ENCODE measurements at places on chromosomes 13 and 19.

GRCh38 chr19:41821003-41821735 is 23.3 kb downstream of the LYPD4 start:
- no peak for DNase-seq

- no peak for DNase-seq
Measured at GRCh38 chr13:110318920-110319319, 11.8 kb downstream of the COL4A2 start.

GRCh38 chr19:49469828-49470614 is 4.0 kb upstream of the FLT3LG start:
- DNase-seq = no peak

GRCh38 chr13:80469853-80470381 is 129.0 kb upstream of the SPRY2 start:
- no peak for DNase-seq

DNA sequence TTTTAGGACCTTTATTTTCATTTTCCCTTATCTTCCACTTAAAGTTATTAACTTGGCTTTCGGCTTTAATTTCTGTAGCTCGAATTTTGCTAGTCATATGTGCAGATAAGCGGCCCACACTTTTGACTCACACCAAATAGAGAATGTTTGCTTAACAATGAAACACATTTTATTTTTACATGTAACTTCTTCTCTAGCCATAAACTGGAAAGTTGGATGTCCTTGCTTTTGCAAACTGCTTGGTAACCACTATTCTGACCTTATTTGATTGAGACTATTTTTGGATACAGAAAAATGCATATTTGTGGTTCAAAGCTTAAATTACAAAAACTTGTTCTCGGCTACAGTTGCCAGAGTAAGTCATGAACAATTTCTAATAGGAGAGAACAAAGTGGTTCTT is 600.0 kb downstream of the KCTD12 start:
- DNase-seq = no peak

DNA sequence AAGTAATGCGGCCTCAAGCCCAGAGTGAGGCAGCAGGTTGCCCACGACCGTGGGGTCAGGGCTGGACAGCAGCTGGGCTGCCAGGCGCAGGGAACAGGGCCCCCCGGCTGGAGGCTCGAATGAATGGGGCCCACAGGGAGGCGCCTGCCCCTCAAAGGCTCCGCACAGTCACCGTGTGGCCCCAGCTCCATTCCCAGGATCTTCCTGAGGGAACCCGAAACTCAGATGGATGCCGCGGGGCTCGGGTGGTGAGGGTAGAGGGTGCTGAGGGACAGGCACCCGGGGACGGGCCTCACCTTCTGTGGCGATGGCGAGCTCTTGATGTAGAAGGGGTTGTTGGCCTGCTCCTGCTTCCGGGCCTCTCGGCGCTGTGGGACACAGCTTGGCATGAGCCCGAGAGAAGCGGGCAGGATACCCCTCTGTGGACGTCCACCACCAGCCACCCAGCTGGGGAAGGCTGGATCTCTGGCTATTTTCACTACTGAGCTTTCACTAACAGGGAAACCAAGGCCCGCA is 19.3 kb downstream of the IZUMO4 start:
- no peak for DNase-seq

DNA sequence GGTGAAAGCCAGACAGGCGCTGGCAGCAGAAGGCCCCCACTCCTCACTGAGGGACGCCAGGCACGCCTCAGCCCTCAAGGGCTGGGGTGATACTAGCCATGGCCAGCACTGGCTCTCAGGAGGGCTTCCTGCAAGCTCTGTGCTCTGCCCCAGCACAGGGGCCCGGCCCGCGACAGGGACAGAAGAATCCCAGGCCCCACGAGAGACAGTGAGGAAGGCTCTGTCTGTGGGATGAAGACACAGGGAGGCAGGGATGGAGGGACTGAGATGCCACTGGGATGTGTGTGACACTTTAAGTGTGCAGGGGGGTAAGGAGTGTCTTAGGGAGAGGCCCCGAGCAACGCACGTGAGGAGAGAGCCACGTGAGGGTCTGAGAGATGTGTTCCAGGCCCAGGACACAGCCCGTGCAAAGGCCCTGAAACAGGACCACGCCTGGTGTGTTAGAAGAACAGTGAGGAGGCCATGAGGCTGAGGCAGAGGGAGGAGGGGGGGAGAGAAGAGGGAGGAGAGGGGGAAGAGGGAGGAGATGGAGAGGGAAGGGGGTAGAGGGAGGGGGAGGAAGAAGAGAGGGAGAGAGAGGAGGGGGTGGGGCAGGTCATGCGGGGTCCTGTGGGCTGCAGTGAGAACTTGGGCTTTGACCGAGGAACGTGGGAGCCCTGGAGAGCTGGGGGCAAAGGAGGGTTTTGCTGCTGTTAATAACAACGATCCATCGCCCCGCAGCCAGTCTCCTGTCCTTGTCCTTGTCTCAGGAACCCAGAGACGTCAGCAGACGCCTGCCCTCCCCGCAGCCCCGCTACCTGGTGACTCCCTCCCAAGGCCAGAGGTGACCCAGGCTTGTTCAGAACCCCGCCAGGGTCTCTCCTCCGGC is 7.2 kb downstream of the RPL36 start:
- no peak for DNase-seq

GRCh38 chr19:44649578-44650145 is 6.0 kb downstream of the PVR start:
- DNase-seq = no peak

DNA sequence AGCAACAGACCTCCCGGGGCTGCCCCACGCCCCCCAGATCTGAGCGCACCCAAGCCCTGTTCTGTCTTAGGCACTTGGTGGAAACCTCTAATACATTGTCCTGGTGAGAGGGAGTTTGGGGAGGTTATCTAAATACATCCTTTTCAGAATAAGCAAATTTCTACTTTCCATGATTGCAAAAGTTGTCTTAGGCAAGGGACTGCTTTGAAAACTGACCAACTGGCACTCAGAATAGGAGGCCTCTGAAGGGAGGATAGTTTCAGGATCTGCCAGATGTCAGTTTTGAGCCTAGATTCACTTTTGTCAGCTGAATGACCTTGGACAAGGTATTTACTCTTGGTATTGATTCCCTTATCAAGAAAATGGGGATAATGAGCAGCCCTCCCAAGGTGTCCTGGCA is 11.8 kb downstream of the SERP2 start:
- DNase-seq = no peak

GRCh38 chr19:56112313-56112709 is 8.8 kb downstream of the ZNF787 start:
- DNase-seq = no peak

- no peak for DNase-seq
Measured at GRCh38 chr13:78317030-78317429, 286.3 kb downstream of the POU4F1 start.

DNA sequence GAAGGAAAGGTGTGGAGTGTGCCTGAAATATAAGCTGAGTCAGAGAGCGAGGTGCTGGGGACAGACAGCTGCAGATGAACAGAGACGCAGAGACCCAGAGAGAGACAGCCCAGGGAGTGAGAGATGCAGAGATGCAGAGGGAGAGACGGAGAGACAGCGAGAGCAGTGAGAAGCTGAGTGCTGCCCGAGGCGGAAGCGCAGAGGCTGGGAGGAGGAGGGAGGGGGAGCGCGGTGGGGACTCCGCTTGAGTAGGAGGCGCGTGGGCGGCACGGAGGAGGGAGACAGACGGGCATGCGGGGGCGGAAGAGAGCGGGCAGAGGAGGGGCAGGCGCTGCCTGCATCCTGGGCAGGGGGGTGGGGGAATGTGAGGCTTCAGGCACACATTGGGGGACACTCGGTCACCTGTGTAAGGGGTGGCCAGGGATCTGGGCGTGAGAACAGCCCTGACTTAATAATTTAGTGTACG is 25.7 kb downstream of the SLC8A2 start:
- DNase-seq = no peak

DNA sequence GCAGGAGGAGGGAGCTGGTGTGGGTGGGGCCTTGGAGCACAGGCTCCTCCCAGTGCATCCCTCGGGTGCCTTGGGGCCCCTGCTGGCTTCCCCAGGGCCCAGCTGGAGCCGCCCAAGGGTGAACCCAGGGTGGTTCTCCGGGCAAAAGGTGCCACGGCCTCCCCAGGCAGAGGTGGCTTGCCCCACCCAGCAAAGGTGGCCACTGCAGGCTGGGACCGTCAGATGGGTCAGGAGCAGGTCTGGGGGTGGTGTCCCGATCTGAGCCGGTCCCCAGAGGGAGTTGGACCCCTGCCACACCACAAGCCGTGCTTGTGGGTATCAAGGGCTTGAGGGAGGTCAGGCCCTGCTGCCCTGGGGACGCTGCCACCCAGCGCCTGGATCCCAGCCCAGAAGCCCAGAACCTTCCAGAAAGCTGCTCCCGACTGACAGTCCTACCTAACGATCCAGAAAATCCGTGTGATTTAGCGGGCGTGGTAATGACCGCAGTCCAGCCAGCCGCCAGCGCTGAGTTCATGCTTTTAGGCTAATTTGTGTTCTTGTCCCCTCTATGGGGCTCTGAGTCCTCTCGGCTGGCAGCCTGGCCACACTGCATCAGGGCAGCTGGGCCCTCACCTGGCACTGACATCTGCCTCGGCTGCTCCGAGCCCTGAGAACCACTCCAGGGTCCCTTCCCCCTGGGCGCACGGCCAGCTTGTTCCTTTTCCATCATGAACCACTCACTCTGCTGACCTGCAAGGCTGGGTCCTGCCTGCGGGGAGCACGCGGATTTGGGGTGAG is 5.0 kb upstream of the GRIN3B start:
- no peak for DNase-seq

Data from GOT3 (cell line).